ENCODE measurements at places on chromosomes 1 and 21.
A peak's percentile ranks its signal among the peaks of the same experiment; 100 is the strongest.

GRCh38 chr1:106277786-106278185 is 778.7 kb upstream of the PRMT6 start:
- DNase-seq, result no peak

DNA sequence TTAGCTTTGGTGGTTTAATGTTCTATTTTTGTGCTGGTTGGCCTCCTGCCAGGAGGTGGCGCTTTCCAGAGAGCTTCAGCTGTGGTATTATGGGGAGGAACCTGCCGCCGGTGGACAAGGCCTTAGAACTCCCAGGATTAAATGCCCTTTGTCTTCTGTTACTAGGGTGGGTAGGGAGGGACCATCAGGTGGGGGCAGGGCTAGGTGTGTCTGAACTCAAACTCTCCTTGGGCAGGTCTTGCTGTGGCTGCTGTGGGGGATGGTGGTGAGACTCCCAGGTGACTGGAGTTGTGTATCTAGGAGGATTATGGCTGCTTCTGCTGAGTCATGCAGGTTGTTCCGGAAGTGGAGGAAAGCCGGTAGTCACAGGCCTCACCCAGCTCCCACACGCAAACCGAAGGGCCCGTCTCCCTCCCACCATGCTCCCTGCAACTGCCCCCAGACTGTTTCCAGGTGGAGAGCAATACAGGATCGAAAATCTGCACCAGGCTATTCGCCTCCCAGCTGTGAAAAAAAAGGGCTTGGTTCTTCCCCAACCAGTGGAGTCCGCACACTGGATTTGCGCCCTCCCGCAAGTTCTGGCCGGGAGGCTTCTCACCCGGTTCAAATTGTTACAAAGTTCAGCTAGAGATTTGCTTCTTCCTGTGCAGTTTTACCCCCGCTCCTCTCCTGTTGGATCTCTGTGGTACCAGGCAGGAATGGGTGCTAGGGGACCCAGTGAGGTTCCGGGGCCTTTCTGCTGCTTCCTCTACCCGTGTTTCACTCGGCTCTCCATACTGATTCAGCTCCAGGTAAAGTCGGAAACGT is 220.5 kb downstream of the CENPF start:
- no peak for DNase-seq

DNA sequence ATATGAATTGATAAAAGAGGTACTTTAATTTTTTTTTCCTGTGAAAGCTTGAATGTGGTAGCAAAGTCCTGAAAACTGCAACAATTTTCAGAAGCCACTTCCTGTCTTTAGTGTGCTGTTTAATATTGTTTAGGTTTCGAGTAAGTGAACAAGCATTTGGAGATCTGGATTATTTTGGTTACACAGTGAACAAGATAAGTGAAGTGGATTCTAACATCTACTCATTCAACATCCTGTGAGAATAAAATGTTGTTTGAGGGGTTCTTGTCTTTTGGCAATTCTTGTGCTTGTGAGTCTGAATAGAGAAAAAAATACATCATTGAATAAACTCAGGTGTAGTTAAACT is 35.2 kb upstream of the PLA2G4A start:
- DNase-seq, result no peak

DNA sequence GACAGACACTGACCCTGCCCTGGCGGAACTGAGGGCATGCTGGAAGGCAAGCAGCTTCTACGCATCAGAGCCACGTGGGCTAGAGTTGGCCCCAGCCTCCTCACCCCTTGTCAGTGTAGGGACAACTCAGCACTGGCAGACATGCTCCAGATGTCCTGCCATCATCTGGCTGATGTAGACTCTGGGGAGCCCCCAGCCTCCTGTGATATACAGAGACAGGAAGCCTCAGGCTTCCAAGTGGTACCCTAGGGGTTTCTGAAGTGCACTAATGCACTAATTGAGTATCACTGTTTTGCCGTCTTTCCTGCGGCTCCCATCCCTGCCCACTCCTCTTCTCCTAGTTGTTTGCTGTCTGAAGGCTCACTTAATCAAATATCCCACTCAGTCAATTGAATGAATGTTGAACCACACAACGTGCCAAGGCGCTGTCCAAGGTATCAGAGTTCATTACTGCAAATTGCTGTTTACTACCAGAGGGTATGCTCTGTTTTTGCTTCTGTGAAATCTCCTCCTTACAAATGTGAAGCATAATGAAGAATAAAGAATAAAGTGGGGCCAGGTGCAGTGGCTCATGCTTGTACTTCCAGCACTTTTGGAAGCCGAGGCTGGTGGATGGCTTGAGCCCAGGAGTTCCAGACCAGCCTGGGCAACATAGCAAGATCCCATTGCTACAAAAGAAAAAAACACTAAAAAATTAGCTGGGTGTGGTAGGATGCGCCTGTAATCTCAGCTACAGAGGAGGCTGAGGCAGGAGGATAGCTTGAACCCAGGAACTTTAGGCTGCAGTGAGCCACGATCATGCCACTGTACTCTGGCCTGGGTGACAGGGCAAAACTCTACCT is 76.4 kb upstream of the ZBTB18 start:
- no peak for DNase-seq

DNA sequence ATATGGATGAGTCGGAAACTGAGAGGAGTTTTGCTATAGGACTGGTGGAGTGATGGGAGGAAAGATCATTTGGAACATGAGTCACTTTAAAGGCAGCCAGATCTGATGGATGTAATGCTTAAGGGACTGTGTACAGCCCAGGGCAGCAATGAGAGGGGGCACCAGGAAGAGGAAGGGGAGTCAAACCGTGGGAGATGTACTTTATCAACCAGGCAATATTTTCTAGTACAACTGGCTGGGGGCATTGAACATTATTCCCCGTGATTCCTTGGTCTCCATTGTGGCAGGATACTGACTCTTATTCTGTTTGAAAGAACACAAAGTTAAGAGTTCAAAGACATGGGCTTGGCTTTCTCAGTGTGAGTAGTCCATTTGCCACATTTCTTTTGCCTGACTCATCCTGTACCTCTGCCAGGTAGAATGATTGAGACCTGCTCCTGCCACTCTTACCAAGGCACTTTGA is 268.2 kb upstream of the NR5A2 start:
- DNase-seq, result no peak

DNA sequence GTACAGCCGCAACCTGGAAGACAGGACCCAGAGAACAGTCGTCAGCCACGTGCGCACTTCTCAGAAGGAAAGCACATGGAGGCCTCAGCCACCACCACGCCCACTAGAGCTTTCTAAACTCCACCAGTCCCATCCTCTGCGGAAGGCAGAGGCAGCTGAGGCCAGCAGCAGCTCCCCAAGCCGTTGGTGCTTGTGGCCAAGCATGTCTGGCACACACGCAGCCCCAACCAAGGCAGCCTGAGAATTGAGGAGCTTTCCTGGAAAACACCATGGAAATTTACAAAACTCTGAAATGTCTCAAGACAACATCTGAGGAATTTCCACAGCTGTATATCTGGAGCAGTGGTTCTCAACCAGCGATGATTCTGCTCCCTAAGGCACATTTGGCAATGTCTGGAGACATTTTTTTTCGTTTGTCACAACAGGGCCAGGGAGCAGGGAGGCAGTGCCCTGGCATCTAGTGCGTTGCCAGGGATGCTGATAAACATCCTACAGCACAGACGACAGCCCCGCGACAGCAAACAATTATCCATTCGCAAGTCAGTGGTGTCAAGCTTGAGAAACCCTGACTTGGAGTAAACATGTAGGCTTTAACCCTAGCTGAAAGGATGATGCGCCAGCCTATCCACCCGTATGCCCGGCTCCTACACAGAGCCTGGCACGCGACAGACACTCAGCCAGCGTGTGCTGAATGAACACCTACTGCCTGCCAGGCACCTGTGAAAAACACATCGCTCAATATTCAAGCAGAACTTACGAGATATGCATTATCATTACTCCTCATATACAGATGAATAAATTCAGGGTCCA is 24.7 kb downstream of the NPHP4 start:
- DNase-seq, result no peak

DNA sequence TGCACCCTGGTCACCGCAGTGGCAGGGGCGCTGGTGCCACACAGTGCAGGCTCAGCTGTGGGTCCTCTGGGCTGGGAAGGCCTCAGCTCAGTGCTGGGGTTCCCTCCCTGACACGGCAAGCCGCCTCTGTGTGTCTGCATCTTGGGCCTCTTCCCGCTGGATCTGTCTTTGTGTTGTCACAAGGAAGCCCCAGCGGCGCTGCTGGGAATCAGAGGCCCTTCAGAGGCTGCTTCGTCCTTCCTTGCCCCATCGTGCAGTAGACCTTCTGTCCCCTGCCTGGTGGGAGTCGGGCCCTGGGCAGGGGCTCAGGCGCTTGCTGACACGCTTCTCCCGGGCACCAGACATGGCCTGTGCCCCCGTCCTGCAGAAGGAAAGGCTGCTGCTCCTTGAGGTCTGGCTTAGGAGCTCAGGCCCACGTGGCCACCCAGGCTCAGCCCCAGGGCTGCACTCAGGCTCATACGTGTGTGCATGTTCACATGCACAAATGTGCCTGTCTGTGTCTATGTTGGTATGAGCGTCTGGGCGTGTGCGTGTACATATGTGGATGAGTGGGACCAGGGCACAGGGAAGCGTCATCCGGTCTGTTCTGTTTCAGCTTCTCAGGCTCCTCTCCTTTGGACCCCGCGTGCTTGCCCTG is 24.3 kb upstream of the DIP2A start:
- no peak for DNase-seq

GRCh38 chr1:193589597-193590040 is 403.2 kb upstream of the B3GALT2 start:
- no peak for DNase-seq

DNA sequence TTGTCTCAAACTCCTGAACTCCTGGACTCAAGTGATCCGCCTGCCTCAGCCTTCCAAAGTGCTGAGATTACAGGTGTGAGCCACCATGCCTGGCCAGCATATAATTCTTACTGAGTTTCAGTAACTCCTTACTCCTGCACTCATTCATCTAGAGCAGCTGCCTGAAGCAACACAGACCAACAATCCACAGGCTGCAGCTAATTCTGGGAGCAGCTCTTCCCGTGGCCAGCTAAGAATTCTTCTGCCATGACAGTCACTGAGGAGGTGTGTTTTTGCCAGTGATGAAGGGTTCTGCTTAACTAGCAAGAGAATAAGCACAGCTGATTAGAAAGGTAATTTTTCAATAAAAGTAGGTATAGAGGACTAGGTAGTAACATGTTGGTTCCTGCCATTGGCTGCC is 5.4 kb downstream of the VTCN1 start:
- DNase-seq, result no peak

- DNase-seq, result no peak
Measured at GRCh38 chr1:13604176-13604575, 20.5 kb downstream of the PDPN start.

- DNase-seq, result no peak
Measured at GRCh38 chr1:230456478-230456877, 30.3 kb upstream of the PGBD5 start.

DNA sequence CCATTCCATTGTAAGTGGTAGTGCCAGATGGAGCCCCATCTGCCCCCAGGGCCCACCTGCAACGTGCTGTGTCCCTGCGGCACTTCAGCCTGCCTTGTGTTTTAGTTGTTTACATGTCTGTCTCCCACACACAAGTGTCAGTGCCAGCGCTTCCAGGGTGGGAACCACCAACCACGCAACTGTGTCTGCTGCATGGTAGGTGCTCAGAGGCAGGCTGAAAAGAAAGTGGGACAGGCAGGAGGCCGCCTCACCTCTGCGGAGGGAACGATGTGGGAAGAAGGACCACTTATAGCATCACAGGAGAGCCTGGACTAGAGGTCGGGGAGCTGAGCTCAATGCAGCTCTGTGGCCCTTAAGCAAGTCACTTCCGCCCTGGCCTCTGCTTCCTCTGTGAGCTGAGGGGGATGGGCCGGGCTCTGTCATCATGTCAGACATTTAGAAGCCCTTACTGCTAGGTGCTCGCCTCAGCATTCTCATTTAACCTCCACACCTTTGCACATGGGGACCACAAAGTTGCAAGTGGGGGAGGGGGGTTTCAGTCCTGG is 17.9 kb downstream of the SLC9A1 start:
- peak; percentile 29 for DNase-seq

- DNase-seq, result no peak
Measured at GRCh38 chr1:102861247-102861646, 247.1 kb downstream of the COL11A1 start.

GRCh38 chr1:45848714-45849113 is 45.3 kb downstream of the MAST2 start:
- DNase-seq, result no peak

GRCh38 chr1:27593678-27594563 is 10.0 kb downstream of the AHDC1 start:
- no peak for DNase-seq

- DNase-seq, result no peak
Measured at GRCh38 chr1:88001460-88001859, 672.8 kb downstream of the LMO4 start.

DNA sequence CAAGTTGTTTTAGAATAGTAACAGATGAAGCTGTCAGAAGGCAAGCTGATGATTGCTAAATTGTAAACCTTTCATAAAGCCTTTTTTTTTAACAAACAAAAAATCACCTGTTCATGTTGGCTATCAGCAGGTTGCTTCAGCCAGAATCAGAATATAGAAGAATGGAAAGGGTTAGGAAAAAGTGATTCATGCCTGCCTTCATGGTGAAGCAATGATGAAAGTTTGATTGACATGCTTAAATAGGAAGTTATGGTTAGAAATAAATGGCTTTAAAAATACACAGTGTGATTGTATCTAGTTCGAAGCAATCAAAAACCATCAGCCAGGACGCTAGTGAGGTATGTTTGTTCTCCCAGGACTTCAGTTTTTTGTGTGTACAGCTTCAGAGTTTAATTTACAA is 37.9 kb downstream of the GABPA start:
- no peak for DNase-seq

GRCh38 chr1:203028784-203029553 is 2.7 kb downstream of the PPFIA4 start:
- DNase-seq, result no peak

DNA sequence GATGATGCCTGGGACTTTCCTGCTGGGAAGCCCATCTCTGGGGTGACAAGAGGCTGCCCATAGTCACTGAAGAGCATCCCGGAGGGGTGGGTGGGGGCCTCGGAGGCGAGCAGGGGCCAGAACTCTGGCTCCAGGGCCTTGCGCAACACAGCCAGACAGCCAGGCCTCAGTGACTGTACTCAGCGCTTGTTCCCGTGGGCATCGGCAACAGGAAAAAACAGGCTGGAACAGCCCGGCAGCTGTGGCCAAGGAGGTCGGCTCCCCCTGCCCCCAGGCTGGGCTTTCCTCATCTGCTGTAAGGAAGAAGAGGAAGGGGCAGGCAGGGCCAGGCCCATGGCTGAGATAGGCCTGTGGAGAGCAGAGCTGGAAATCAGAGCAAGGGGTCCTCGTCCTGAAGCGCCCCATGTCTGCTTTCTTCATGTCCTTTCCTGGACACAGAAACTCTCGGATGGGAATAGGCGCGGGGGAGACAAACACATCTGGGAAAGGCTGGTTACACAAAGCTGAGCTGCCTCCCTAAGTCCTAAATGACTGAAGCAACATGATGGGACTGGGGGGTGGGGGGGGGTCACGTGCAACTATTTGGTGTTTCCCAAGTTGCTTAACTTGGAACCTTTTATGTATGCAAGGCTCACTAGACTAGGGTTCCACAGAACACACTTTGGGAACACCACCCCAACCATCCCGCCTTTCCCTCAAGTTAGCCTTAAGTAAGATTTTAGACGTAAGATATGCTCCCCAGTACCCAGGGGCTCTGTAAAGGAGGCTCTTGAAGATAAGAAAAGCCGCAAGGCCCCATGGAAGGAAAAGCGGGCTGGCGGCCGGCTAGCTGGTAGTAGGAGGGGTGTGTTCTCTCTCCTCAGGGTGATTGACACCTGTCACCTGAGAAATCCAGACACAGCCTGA is 30.7 kb downstream of the HSPG2 start:
- DNase-seq, result no peak

GRCh38 chr1:245440922-245441321 is 286.1 kb downstream of the KIF26B start:
- no peak for DNase-seq

GRCh38 chr1:12600880-12601633 is 17.0 kb downstream of the DHRS3 start:
- DNase-seq, result no peak

- no peak for DNase-seq
Measured at GRCh38 chr1:212281590-212281989, 3.6 kb upstream of the PPP2R5A start.

Data from stimulated activated CD8-positive, alpha-beta memory T cell treated with anti-CD3 and anti-CD28 coated beads, Interleukin-4, amount 100 ng/mL, for 4 hours (primary cell).